ENCODE measurements at places on chromosomes 5 and 9. TPM values are rescaled to one million over a fixed set of nuclear protein-coding genes. Genes with fewer than 3 reads are reported as not detected.

MINAR2 gene
- total RNA-seq = not detected

GBA2 gene
- total RNA-seq = 30.0 TPM

IL5 gene
- total RNA-seq = not detected

PCDHGA4 gene
- 0.19 TPM for total RNA-seq

PTPN3 gene
- 14.7 TPM for total RNA-seq

DBH gene
- total RNA-seq = not detected

ZNF300 gene
- total RNA-seq = 2.7 TPM

FER gene
- total RNA-seq = 6.9 TPM

SLC36A3 gene
- total RNA-seq = not detected

RNF208 gene
- total RNA-seq = 2.0 TPM

FAM221B gene
- total RNA-seq = not detected

GGTA1 gene
- total RNA-seq = 0.06 TPM

NTRK2 gene
- total RNA-seq = not detected

TJP2 gene
- 4.7 TPM for total RNA-seq

TSLP gene
- not detected for total RNA-seq

PHAX gene
- total RNA-seq = 52.3 TPM

GAPT gene
- total RNA-seq = not detected

YTHDC2 gene
- 7.3 TPM for total RNA-seq

ANKRD31 gene
- 0.05 TPM for total RNA-seq

SLCO6A1 gene
- not detected for total RNA-seq

ARSK gene
- 8.2 TPM for total RNA-seq

NR2F1 gene
- total RNA-seq = 5.4 TPM

PCDHB12 gene
- total RNA-seq = not detected

ITGA1 gene
- 1.2 TPM for total RNA-seq

MYORG gene
- 4.3 TPM for total RNA-seq

QSOX2 gene
- total RNA-seq = 24.9 TPM

SARDH gene
- 0.05 TPM for total RNA-seq

KCNIP1 gene
- not detected for total RNA-seq

FST gene
- total RNA-seq = 11.0 TPM

CTXN3 gene
- total RNA-seq = not detected

ENHO gene
- total RNA-seq = 1.9 TPM

GRM6 gene
- not detected for total RNA-seq

JMY gene
- total RNA-seq = 3.4 TPM

IFNK gene
- total RNA-seq = not detected

ARHGEF39 gene
- total RNA-seq = 17.0 TPM

PRDM9 gene
- total RNA-seq = not detected

CCL27 gene
- total RNA-seq = 0.22 TPM

ARID3C gene
- not detected for total RNA-seq

HABP4 gene
- total RNA-seq = 20.9 TPM

CORO2A gene
- 0.52 TPM for total RNA-seq

FOXD4L5 gene
- not detected for total RNA-seq

DNM1 gene
- total RNA-seq = 86.0 TPM
